Osteocyte (in vitro differentiated cells): ENCODE measurements at places on chromosomes 13 and 19. TPM values are rescaled to one million over a fixed set of nuclear protein-coding genes. Genes with fewer than 3 reads are reported as not detected.
A peak's percentile ranks its signal among the peaks of the same experiment; 100 is the strongest.

GRCh38 chr19:51071095-51071405 is 6.2 kb upstream of the KLK13 start:
- no peak for DNase-seq

GRCh38 chr19:3665681-3666544 is 34.4 kb downstream of the PIP5K1C start:
- DNase-seq = peak; percentile 92

SYNE4 gene
- 0.55 TPM in 1 of 2 replicates, not detected in the other for total RNA-seq

MAP4K1 gene
- total RNA-seq = 2.1 and 3.1 TPM in 2 replicates

- DNase-seq = no peak
These were observed 9.6 kb upstream of the TNFRSF19 start for GRCh38 chr13:23560571-23561089.

CYP2A6 gene
- total RNA-seq = not detected in 2 replicates

ZNF433 gene
- 4.5 and 7.5 TPM in 2 replicates for total RNA-seq

- no peak for DNase-seq
These were observed 2.6 kb upstream of the CIB3 start for GRCh38 chr19:16175954-16176353.

TMEM161A gene
- 34.3 and 37.5 TPM in 2 replicates for total RNA-seq

KPNA3 gene
- total RNA-seq = 39.9 and 42.6 TPM in 2 replicates

DNA sequence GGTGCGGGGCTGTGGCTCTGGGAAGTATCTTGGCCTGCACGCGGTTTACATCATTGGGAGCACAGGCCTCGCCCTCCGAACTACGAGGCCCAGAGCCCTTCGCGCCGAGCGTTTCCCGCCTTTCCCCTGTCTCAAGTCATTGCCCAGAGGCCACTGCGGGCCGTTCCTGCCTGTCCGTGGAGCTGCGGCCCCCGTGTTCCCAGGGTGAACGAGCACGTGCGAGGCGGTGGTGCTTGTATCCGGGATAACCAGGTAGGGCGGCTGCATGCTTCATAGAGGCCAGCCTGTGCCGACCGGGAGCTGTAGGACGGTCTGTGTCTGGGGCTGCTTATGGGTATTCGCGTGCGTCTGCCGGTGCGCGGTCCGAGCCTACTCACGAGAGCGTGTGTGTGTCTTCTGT is 32.5 kb downstream of the ZNF527 start:
- DNase-seq = no peak

DNA sequence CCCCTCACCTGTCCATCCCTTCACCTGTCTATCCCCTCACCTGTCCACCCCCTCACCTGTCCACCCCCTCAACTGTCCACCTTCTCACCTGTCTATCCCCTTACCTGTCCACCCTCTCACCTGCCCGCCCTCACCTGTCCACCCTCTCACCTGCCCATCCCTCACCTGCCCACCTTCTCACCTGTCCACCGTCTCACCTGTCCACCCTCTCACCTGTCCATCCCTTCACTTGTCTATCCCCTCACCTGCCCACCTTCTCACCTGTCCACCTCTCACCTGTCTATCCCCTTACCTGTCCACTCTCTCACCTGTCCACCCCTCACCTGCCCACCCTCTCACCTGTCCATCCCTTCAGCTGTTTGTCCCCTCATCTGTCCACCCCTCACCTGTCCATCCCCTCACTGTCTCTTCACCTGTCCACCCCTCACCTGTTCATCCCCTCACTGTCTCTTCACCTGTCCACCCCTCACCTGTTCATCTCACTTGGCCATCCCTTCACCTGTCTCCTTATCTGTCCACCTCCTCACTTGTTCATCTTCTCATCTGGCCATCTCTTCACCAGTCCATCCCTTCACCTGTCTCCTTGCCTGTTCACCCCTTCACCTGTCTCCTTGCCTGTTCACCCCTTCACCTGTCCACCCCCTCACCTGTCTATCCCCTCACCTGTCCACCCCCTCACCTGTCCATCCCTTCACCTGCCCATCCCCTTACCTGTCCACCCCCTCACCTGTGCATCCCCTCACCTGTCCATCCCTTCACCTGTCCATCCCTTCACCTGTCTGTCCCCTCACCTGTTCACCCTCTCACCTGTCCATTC is 12.7 kb upstream of the KANK2 start:
- no peak for DNase-seq

SKA3 gene
- total RNA-seq = 4.0 and 4.2 TPM in 2 replicates

- DNase-seq = no peak
These were observed 423.2 kb upstream of the SGCG start for GRCh38 chr13:22757530-22758120.

DNA sequence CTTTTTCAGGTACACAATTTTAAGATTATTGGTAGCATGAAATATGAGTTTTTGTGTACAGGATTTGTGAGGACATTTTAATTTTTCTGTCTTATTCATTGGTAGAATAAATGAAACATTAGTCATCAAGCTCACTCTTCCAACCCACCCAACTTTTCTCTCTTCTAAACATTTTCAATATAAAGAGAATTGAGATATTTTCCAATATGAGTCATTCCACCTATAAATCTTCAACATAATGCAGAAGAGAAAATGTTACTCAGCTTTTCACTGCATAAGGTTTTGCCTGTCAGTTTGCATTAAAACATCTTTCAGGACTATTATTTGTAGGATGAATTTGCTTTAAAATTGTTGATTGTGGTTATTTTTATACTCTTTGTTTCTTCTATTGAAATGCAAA is 330.7 kb downstream of the PCDH20 start:
- no peak for DNase-seq

DNA sequence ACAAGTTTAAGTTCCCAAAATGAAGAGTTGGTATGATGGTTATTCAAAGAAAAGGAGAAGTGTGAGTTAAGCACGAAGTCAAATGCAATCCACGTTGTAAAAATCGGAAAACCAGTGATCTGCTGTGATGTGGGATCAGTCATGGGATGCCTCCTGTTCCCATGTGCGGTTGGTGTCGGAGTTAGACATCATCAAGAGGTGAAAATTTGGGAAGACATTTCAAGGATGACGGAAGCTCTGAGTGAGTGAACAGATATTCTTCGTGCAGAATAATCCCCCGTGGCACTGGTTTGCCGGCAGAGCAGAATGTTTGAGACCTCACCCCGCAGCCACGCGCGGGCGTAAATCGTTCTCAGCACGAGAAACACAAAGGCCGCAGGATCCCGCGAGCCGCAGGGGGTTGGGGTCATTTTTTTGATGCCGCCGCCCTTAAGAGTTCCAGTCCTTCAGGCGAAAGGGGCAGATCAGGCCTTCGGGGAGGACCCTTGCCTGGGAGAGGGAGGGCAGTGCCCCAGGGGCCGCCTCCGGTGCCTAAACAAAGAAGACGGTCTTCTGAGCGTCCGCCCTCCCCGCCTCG is 13.7 kb upstream of the SOX1 start:
- no peak for DNase-seq

DNA sequence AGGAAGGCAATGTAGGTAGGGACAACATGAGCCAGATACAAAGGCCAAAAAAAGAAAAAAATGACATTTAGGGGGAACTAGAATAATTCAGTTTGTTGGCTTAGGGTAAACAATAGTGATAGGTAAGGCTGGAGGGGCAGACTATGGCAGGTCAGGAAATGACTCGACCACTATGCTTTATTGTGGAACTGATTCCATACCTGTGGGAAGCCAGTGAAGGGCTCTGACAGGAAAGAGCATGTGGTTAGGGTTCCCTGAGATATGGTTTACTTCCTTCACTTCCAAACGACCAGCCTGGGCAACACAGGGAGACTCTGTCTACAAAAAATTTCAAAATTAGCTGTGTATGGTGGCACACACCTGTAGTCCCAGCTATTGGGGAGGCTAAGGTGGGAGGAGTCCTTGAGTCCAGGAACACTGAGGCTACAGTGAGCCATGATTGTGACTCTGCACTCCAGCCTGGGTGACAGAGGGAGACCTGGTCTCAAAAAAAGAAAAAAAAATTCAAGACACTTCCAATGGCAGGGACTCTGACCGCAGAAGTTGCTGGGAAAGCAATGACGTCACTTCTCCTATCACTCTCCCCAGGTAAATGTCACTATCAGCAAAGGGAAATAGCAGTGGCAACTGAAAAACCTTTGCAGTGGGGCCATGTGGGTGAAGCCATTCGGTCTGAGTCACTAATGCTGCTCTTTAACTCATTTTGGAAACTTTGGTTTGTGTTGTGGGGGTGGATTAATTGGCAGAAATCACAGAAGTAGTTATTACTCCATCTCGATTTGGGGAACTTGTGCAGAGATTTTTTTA is 192.8 kb upstream of the TSC22D1 start:
- DNase-seq = no peak

ZNF850 gene
- total RNA-seq = 2.8 and 3.6 TPM in 2 replicates

DNA sequence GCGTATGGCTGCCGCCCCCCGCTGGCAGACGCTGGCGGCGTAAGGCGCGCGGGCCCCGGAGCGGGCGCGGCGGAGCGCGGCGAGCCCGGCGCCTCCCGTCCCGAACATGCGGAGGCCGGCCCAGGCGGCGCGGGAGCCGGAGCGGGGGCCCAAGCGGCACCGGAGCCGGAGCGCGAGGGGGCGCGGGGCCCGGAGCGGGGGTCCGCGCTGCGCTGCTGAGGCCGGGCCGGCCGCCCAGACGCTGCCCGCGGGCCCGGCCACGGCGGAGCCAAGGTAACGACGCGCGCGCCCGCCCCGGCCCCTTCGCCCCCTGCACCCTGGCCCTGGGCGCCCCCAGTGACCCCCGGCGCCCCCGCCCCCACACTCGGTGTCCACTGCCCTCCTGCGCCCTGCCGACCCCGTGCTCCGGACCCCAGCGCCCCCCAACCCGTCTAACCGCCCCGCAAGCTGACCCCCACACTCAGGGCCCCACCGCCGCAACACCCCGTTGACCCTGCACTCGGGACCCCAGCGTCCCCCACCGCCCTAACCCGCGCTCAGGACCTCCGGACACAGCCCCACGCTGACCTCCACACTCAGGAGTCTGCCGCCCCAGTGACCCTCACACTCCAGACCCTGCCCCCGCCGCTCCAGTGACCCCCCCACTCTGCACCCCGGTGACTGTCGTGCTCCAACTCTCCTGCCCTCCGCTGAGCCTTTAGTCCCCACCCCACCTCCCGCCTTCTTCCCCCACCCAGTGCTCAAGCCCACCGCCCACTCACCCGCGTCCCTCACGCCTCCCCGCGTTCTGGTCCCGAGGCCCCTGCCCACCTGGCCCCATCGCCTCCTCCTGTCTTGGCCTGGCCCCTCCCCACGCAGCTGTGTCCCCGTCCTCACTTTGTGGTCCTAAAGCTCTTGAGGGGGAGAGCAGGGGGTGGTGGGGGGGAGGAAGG is at the start of gene CSNK1G2:
CSNK1G2 (plus strand) TSS at position 27 of the 932 bp plus-strand sequence. CDS start 28,601 bp downstream, outside the sequence.
- no peak for DNase-seq

DNA sequence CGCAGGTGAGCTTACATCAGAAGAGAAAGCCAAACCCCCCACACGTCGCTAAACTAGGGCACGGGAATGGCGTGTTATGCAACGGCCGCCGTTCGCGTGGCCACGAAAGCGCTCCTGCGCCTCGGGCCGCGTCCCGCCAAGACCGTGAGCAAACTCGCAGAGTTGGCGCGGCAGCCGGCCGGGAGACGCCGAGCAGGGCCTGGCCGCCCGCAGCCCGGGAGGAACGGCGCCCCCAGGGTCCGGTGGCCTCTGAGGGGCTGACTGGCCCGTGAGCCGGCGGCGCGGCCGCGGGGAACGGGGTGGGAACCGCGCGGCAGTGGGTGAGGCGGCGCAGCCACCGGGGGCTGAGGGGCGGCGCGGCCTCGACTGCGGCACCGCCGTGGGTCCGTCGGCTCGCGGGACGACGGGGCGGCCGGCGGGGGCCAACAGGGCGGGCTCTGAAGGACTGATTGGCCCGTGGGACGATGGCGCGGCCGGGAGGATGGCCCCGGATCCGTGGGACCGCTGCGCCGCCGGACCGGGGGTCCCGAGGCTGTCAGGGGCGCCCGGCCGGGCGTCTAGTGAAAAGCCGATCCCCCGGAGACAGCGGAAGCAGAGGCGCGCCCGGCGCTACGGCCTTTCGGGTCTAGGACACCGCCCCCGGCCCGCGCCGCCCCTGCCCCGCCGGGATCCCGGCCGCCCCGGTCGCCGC is 903 bp downstream of the LATS2 start:
- DNase-seq = no peak

C19orf12 gene
- total RNA-seq = 40.0 and 42.7 TPM in 2 replicates

DNA sequence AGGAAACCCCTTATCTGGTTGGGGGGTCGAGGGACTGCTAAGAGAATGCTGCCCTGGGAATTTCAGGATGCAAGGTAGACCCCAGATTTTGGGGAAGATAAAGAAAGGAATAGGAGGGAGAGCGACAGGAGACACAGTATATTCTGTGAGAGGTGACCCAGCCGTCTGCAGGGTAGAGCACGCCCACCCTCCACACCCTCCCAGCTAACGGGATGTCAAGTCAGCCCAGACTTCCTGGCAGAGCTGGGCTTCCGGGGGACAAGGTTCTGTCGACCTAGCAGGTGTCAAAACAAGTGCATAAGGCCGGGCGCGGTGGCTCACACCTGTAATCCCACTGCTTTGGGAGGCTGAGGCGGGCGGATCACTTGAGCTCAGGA is 695 bp upstream of the PRR36 start:
- no peak for DNase-seq

VSTM1 gene
- not detected in 2 replicates for total RNA-seq

- DNase-seq = no peak
These were observed 391.9 kb downstream of the DLEU7 start for GRCh38 chr13:50451609-50452008.

GRCh38 chr19:4120559-4121272 is 3.2 kb downstream of the MAP2K2 start:
- no peak for DNase-seq

DNA sequence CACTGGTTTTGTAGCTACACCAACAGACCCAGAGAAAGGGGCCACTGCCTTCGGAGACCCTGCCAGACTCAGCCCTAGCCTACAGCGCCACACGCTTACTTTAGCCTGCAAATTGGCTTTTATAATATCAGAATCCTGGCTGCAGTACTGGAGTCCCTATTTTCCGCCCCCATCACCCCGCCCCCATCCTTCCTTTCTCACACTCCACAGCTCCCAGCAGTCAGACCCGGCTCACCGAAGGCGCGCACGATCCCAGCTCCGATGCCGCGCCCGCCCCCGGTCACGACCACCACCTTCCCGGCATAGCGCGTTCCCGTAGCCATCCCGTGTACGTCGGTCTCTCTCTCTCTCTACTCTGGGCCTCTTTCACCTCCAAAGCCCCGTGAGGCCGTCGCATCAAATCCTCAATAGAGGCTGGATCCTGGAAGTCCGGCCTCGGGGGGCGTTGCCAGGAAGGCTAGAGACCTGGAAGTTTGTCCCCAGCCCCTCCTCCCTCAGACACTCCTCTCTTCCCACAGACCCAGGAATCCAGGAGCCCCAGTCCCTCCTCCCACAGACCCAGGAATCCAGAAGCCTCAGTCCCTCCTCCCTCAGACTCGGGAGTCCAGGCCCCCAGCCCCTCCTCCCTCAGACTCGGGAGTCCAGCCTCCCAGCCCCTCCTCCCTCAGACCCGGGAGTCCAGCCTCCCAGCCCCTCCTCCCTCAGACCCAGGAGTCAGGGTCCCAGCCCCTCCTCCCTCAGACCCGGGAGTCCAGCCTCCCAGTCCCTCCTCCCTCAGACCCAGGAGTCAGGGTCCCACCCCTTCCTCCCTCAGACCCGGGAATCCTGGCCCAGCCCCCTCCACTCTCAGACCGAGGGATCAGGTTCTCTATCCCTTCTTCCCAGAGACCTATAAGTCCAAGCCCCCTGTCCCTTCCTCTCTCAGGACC is at the start of gene HSD17B14:
HSD17B14 (minus strand) TSS at position 403 of the 929 bp plus-strand sequence; CDS start at position 323, 80 bp downstream.
- DNase-seq = no peak

NPAS1 gene
- total RNA-seq = 0.71 and 0.99 TPM in 2 replicates
